HS-27A (cell line): ENCODE measurements at places on chromosomes 12 and 14.

DNA sequence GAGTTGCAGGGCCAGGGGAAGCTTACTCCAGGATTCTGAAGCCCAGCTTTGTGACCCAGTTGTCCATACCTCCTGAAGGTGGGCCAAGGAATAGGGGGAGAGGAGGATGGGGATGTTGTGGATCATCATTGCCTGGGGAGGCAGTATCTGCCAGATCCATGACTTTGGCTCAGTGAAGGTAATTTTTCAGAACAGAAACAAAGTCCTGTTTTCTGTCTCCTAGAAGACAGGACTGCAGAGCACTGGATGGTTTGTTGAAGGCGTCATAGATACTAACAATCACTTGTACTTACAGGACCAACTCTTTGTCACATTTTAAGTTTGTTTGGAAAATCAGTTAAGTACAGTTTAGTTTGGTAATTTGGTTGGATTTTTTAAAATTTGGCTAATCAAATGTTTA, 38.4 kb downstream of the ANO6 start:
- DNase-seq: no peak

- no peak for DNase-seq
These were observed 119.2 kb downstream of the TBC1D30 start for GRCh38 chr12:64943686-64944085.

- no peak for DNase-seq
These were observed 31.1 kb downstream of the IRF2BPL start for GRCh38 chr14:76997257-76997970.

DNA sequence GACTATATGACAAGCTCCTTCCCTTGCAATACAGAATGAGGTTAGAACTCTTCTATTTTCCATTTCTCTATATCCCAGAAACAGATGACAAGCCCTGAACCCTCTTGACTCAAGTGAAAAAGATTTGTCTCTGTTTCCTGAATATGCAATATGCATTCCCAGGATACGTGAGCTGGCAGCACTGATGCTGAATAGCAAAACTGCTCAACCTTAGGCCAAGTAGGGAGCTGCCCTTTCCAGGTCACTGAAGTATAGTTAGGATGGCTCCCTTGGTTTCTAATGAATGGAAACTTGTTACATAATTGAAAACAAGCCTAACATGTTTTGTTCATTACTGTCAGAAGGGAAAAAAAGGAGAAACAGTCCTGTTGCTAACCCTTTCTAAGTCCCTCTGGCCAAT, 47.9 kb upstream of the PLEKHG7 start:
- DNase-seq: no peak

GRCh38 chr12:94457311-94457710, 2.4 kb downstream of the CEP83 start:
- no peak for DNase-seq

DNA sequence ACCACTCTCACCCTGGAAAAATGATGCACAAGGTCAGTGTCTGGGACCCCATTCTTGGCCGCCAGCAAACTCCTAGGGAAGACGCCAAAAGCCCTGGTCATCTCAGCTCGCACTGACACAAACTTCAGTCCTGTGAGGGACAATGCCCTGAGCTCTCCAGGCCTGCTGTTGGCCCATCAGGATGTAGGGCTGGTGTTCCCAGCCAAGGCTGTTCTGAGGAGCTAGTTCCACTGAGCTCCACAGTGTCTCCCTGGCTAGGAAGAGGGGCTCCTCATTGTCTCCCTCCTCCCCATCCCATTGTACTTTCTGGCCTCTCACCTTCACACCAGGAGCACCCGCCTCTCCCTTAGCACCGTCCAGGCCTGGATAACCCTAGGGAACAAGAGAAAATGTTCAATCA, 10.8 kb downstream of the COL2A1 start:
- no peak for DNase-seq

GRCh38 chr12:62254967-62255366, 5.2 kb upstream of the USP15 start:
- no peak for DNase-seq

DNA sequence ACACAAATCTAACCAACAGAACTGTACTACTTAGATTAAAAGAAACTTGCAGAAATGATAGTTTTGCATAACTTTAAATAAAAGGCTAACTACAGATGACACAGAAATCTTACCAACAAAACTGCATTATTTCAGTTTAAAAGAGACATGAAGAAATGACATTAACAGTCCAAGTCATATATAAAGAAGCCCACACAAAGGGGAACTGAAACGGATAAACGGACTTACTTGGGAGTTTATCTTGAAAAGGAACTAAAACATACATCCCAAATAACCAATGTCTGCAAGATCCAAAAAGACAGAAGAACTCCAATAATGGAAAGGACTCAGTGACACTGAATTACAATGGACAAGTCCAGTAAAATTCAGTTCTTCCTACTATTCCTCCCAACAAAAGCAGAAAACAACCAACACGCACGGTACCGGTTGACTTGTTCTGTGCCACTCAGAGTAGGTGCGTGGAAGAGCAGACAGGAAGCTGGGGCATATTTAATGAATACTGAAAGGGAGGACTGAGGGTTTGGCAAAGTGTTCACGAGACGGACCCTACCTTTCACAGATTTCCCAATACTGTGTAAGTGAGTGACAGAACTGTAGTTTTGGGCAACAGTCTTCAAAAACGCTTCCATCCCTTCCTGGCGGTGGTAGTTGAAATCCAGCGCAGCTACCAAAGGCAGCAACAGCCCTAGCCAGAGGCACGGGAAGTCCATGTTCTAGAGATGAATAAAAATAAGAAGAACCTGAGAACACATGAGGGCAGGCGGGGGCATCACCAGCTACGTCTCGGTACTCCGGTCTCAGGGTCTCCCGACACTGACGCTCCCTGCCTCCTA, 627 bp downstream of the CPM start:
- no peak for DNase-seq

DNA sequence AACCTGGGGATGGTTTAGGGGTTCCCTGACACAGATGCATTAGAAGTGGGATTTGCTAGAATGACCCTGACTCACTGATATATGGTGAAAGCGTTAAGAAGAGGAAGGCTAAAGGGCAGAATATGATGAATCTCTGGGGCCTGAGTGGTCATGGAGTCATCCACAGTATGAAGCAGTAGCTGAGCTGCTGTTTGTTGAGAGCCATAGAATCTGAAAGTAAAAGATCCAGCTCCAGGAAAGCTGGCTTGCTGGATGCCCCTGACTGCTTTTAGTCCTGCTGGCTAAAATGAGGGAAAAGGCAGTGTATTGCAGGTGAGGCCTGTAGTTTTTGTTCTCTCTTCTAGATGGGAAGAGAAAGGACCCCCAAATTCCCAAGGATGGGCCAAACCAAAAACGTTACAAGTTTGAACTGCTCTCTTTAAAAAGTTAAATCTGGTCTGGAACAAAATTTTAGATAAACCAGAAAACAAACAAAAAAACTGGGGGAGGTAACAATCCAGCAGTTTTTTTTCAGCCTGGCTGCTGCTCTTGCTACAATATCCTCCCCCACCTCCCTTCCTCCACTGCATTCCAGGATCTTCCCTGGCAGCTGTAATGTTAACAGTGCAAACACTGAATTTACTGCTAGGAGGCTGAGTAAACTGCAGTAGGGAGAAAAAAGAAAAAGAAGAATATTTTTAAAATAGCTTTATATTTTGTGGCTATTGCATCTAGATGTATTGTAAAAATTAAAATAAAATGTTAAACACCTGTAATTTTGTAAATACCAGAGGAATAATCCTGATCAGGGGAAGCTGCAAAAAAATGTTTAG, 16.5 kb downstream of the SEL1L start:
- DNase-seq: no peak

DNA sequence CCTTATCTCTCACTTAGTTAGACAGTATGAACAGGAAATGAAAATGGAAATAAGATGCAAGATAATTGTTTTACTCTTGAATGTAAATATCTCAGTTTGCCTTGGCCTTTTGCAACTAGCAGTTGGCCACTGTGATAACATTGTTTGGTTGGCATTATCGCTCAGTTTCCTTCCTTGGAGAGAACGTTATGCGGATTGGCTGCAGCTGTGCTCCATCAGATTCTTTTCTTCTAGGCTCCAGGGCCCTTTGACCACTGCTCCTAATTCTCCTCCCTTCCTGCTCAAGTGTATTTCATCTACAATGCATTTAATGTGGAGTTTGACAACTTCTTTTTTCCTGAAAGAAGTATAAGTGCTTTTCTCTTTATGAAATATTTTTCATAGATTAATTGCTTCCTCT, 284.2 kb downstream of the ADAMTS20 start:
- DNase-seq: no peak

DNA sequence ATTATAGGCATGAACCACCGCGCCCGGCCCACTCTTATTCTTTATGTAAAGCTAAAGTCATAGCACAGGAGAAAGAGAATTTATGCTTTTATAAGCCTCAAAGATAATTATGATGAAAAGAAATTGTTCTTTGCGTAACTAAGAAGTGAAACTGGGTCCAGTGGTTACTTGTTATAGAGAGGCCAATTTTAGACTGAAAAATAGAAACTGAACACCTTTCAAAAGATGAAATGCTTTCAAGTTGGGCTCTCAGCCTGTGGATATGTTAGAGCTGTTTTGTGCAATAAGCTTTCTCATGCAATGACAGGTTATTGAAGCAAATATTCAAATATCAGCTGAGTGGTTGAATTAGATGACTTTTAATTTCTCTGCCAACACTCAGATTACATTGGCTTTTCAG, 7.9 kb downstream of the TMEM253 start:
- DNase-seq: no peak

DNA sequence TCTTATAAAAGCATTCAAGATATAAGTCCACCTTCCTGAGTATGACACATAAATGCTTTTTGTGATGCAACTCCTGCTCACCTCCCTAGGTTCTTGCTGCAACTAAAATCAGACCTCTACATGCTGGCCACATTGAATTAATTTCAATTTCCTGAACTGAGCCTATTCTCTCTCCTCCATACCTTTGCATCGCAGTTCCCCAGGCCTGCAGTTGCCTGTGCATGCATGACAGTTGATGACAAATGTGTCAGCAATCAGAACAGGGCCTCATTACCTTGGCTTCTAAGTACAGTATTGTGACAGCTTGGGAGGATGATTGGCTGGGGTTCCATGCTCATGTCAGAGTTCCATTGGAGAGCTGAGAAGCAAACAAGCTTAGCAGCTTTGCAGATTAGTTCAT, 3.9 kb upstream of the TM7SF3 start:
- DNase-seq: no peak

DNA sequence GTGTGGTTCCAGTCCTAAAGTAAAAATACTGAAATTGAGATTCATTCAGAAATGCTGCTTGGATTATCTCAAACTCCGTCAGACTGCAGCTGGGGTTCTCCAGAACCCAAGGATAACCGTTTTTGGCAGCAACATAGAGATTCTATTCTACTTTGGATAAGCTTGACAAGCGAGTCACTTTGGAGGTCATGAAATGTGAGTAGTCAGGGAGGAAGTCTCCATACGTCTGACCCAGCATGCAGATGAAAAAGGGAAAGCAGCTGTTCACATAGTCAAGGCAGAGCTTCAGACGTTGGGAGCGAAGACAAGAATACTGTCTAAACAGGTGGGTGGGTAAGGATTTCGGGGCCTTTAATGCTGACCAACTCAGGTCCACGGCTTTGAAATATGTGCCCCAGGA, 14.9 kb upstream of the HSP90B1 start:
- DNase-seq: no peak

DNA sequence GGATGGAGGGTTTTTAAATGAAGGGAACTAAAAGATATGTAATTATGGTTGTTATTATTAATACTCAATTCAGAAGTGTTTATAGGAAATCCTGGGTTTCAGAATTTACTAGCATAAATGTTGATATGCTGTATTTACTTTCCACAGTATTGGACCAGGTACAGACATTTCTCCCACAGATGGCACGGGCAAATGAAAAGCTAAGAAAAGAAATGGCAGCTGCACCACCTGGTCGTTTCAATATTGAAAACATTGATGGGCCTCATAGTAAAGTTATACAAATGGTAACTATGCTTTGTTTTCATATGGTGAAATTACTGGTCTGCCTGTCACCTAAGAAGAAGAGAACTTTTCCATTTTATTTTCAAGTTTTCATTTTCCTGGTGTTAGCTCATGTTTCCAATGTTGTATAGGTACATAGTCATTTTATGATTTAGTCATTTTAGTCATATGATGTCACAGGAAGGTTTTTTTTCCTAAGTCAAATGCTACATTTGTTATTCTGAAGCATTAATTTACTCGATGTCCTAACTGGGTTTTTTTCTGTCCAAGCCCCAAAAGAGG, 5.5 kb downstream of the NOPCHAP1 start:
- no peak for DNase-seq

DNA sequence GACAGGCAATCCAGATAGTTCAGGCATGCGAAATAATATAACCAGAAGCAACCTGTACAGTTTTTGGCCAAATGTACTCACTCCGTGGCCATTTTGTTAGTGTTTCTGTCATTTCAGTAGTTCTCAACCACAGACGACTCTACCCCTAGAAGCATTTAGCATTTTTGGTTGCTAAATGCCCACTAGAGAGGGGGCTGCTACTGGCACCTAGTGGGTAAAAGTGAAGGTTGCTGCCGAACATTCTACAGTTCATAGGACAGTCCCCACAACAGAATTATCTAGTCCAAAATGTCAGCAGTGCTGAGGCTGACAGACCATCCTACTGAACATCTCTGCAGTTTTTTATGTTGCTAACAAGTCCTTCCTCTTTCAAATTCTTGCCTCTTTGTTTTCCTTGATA, 107.4 kb downstream of the TSHR start:
- no peak for DNase-seq

DNA sequence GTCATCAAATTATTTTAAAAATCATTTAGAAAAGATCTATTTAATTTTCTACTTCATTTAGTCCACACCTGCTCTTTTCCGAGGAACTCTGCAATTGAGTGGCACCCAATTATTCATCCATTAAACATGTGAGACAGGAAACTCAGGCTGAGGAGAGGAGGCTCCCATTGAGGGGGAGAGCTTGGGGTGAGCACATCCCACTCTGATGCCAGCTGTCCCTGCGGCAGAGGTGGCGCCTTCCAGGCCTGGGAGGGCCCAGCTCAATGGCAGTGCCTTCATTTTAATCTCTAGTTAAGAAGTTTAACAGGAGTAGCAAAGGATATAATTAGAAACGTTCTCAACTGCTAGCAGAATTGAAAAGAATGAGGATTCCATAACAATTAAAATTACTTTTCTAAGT, 92.0 kb downstream of the ITPR2 start:
- no peak for DNase-seq

DNA sequence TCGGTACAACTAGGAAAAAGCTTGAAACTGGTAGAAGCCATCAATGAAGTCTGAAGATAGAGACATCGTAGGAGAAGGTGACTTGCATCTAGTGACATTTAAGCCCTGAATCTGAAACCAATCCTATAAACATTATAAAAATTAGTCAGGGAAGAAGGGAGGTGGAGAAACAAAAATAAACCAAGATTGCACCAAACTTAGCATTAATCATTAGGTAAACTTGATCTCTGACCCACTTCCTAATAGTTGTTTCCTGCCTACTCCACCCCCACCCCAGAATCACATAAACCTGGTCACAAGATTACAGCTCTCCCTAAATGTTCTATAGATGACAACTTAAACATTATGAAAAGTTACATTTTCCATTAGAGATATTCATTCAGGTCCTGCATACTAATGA, 40.4 kb downstream of the TSPAN19 start:
- DNase-seq: no peak

- no peak for DNase-seq
These were observed 51.1 kb upstream of the HIF1A start for GRCh38 chr14:61644175-61644574.
